ENCODE measurements at places on chromosomes 5 and 9. TPM values are rescaled to one million over a fixed set of nuclear protein-coding genes. Genes with fewer than 3 reads are reported as not detected.

ADRA1B gene
- not detected for total RNA-seq

TRAF1 gene
- total RNA-seq, result 1.6 TPM

ENTREP1 gene
- 0.23 TPM for total RNA-seq

ADGRD2 gene
- total RNA-seq, result not detected

AMBP gene
- total RNA-seq, result 0.08 TPM

C9orf50 gene
- not detected for total RNA-seq

MZB1 gene
- total RNA-seq, result not detected

CDH18 gene
- 2.0 TPM for total RNA-seq

NR5A1 gene
- not detected for total RNA-seq

NPR3 gene
- total RNA-seq, result 35.7 TPM

SLC22A4 gene
- total RNA-seq, result 1.5 TPM

THBS4 gene
- total RNA-seq, result 0.53 TPM

BHMT gene
- not detected for total RNA-seq

NME5 gene
- total RNA-seq, result 2.1 TPM

LHX2 gene
- not detected for total RNA-seq

ADAMTSL1 gene
- 51.2 TPM for total RNA-seq

PCDHB15 gene
- 0.70 TPM for total RNA-seq

Data from smooth muscle cell of the coronary artery (primary cell).